ENCODE measurements at places on chromosomes 12 and 14. TPM values are rescaled to one million over a fixed set of nuclear protein-coding genes. Genes with fewer than 3 reads are reported as not detected.

The C1QL4 gene
- total RNA-seq = not detected

DNA sequence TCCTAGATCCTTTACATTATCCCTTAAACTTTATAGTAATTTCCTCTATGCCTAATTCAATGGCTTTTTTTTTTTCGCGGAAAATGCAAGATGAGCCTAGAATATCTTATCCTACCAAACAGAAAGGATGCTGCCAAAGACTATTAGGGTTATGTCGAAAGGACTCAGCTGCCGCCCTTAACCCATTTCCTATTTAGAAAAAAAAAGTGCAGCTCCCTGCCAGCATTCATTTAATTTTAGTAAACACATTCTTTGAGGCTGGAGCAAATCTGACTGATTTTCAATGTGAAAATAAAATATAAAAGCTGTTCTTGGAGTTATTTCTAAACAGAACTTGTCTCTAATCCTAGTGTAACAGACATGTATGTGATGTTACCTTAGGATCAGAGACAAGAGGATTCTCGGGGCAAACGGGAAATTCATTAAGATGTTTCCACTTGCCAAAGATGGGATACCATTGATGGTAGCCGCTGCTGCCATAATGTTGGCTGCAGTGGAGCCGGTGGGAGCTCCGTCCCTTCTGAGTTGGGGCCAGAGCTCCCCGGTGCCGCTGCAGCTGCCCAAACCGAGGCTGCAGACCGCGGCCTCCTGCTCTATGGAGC lies 8.2 kb upstream of the A2M start:
- DNase-seq = no peak

DNA sequence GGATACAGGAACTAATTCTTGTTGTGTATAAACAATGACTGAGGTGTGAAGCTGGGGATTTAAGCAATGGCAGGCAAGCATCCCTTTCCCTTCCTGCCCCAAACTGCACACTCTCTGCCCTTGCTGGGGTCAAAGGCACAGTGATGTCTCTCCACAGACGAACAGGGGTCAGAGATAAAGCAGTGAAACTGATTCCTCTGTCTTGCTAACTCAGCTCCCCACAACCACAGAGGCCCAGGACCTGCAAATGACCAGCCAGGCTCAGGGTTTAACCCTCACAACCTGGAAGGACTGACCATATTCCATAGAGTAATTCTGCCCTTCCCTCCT lies 67.2 kb downstream of the CCDC88C start:
- no peak for DNase-seq

The SDR9C7 gene
- not detected for total RNA-seq

The RPS6KL1 gene
- 18.7 TPM for total RNA-seq

Data from epithelial cell of proximal tubule (primary cell).